ENCODE measurements at places on chromosomes 11 and 22.
A peak's percentile ranks its signal among the peaks of the same experiment; 100 is the strongest.

DNA sequence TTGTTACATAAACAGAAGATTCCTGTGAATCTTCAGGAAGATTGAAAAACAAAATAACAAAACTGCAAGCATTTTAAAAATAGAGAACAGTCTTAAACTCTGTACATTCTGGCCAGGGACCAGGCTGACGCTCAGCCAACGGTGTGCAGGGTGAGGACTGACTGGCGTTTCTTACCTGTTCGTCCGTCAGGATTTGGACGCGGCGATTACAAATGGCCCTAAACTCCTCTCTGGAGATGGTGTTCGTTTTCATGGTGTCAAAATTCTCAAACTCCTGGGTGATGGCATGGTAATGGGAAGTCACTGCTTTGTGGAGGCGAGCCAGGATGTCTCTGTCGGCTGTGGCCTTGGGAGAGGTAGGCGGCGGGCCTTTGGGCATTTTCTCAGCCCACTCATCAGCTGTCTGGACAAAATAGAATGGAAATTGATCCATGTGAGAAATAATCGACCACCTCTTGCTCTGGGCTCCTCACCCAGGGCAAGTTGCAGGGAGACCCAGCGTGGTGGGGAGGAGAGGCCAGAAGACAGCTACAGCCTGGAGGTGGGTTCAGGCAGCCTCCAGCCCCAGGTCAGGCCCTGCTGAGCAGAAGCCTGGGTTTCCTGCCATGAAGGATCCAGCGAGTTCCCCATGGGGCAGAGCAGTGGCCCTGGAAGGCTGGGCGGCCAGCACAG lies 143.0 kb downstream of the MPPED1 start:
- no peak for DNase-seq

- no peak for DNase-seq
Observed at GRCh38 chr22:19422440-19423301, 8.9 kb downstream of the HIRA start.

DNA sequence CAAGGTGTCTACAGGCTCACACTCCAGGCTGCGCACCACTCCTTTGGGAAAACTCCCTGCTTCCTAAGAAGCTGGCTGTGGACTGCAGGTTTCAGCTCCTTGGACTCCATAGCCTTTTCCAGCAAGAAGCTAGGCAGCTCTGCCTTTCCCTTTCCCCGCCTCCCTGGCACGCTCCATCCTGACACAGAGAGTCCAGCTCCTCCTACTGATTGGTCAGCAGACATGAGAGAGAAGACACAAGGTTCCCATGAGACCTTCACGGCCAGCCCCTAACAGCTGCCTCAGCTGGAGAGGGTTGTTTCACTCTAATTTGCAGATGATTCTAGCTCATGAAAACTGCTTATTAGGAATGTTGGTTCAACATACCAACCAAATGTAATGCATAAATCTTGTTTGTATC lies 27.6 kb downstream of the TENM4 start:
- DNase-seq: no peak

- no peak for DNase-seq
Observed at GRCh38 chr22:50072714-50073538, 12.3 kb downstream of the MLC1 start.

GRCh38 chr11:120974965-120975364 lies 48.9 kb upstream of the TBCEL start:
- no peak for DNase-seq

GRCh38 chr11:130480186-130480585 lies 31.7 kb downstream of the ADAMTS15 start:
- DNase-seq: no peak

DNA sequence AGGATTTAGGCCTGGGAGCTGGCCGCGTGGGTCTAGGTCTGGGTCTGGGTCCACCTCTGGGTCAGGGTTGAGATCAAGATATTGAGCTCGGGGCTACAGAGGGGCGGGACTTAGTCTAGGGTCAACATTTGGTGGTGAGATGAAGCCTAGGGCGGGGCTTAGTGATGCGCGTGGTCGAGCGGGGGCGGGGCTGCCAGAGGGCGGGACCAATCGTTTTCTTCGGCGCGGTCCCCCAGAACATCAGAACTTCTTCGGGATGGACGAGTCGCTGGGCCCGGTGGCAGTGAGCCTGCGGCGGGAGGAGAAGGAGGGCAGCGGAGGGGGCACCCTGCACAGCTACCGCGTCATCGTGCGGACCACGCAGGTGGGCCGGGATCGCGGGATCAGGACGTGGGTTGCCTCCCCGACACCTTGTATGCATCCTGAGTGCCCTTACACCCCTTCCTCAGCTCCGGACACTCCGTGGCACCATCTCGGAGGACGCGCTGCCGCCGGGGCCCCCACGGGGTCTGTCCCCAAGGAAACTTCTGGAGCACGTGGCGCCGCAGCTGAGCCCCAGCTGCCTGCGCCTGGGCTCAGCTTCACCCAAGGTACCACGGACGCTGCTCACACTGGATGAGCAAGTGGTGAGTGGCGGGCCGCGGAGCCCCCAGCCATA lies 4.2 kb downstream of the SIPA1 start:
- no peak for DNase-seq

DNA sequence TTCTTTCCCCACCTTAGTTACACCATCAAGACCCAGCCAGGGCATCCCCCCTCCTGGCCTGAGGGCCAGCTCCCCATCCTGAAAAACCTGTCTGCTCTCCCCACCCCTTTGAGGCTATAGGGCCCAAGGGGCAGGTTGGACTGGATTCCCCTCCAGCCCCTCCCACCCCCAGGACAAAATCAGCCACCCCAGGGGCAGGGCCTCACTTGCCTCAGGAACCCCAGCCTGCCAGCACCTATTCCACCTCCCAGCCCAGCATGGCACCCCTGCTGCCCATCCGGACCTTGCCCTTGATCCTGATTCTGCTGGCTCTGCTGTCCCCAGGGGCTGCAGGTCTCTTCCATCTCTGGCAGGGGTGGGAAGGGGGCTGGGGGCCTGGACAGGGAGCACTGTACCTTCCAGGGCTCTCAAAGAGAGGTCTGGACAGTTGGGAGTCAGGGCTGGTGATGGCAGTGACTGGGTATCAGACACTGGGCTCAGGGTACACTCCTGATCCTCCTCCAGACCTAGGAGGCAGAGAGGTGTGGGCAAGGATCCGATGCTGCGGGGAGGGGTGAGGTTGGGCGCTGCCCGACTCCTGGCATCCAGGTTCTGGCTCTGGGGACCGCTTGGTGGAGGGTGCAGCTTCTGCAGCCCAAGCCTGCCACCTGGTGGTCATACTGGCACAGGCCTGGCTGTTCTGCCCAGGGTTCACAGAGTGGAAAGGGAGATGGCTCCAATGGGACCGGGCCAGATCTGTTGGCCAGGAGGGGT lies at the start of gene UPK2:
TSS of gene UPK2 (plus strand) at position 205 of the 753 bp plus-strand sequence. CDS start at position 258, 53 bp downstream.
- peak; percentile 89 for DNase-seq

- no peak for DNase-seq
Observed at GRCh38 chr11:117411736-117412135, 84.1 kb downstream of the CEP164 start.
